Neuronal stem cell (in vitro differentiated cells): ENCODE measurements at places on chromosomes 5 and 9.
A peak's percentile ranks its signal among the peaks of the same experiment; 100 is the strongest.

GRCh38 chr5:109853377-109853776 lies 163.7 kb downstream of the MAN2A1 start:
- DNase-seq = no peak

- no peak for DNase-seq
These were observed 426.4 kb upstream of the TYRP1 start for GRCh38 chr9:12266758-12267157.

GRCh38 chr5:170630226-170630625 lies 126.4 kb downstream of the KCNIP1 start:
- no peak for DNase-seq

DNA sequence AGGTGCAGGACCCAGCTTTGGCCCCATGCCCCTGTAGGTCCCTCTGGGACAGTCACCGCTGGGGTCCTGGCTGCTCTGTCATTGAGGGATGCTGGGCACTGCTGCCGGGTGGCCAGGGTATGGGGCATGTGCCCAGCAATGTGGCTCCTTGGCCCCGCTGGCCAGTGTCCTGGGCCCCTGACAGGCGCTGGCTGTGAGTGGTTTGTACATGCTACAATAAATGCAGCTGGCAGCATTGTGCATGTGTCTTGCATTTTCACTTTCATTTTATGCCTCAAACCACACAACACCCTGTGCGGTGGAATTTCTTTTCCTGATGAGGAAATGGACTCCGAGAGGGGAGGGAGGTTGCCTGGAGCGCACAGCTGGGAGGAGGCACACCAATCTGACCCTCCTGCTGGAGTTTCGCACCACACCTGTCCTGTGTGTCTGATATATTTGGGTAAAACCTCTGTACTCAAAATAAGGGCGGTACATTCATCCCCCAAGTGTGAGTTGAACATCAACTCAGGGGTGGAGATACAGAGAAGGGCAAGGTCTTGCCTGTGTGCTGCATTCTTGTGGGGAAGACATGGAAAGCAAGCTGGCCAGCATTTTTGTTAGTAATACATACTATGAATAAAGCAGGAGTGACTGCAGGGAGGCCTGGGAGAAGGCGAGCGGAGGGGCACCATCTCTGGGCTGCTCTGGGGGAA lies 11.7 kb downstream of the TSPAN17 start:
- no peak for DNase-seq

- DNase-seq = no peak
These were observed 34.4 kb downstream of the ERGIC1 start for GRCh38 chr5:172868436-172868923.

DNA sequence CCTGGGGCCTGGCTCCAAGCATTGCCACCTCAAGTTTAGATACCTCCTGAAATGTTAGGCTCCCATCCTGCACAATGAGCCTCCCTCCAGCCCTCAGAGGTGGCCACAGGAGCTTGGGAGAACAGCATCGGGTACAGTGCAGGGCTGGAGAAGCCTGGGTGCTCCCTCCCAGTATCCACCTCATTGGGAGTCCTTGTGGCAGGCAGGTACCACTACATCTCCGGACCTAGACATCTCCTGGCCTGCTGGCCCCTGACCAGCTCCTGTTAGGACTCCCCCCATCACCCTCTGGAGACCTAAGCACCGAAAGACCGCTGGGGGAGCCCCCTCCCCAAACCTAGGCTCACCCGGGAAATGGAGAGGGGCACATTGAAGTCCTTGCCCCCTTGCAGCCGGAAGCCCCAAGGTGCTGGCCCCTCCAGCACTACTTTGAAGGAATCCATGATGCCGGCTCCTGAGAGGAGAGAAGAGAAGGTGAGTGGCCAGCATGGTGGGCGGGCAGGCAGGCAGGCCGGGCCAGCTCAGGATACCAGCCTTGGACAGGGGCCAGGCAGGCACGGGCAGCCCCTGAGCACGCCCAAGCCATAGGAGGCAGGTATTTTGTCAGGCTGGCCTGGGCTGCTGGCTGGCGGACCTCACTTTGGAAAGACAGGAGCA lies 1.2 kb downstream of the PDLIM7 start:
- no peak for DNase-seq

GRCh38 chr5:173907686-173908371 lies 19.7 kb downstream of the CPEB4 start:
- DNase-seq = no peak

- peak; percentile 32 for DNase-seq
These were observed 727 bp downstream of the SMAD5 start for GRCh38 chr5:136133222-136133921.

- no peak for DNase-seq
These were observed 11.9 kb downstream of the CCDC180 start for GRCh38 chr9:97319395-97319794.

- no peak for DNase-seq
These were observed 38.6 kb downstream of the B4GALT1 start for GRCh38 chr9:33128570-33128969.

GRCh38 chr9:115867326-115867725 lies 286.3 kb upstream of the PAPPA start:
- DNase-seq = no peak

DNA sequence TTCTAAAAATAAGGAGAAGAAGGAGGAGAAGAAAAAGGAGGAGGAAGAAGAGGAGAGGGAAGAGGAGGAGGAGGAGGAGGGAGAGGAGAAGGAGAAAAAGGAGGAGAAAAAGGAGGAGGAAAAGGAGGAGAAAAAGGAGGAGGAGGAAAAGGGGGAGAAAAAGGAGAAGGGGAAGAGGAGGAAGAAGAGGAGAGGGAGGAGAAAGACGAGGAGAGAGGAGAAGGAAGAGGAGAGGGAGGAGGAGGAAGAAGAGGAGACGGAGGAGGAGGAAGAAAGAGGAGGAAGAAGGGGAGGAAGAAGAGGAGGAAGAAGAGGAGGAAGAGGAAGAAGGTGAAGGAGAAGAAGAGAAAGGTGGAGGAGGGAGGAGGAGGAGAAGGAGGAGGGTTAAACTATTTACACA lies 210.2 kb upstream of the TRPM3 start:
- no peak for DNase-seq

DNA sequence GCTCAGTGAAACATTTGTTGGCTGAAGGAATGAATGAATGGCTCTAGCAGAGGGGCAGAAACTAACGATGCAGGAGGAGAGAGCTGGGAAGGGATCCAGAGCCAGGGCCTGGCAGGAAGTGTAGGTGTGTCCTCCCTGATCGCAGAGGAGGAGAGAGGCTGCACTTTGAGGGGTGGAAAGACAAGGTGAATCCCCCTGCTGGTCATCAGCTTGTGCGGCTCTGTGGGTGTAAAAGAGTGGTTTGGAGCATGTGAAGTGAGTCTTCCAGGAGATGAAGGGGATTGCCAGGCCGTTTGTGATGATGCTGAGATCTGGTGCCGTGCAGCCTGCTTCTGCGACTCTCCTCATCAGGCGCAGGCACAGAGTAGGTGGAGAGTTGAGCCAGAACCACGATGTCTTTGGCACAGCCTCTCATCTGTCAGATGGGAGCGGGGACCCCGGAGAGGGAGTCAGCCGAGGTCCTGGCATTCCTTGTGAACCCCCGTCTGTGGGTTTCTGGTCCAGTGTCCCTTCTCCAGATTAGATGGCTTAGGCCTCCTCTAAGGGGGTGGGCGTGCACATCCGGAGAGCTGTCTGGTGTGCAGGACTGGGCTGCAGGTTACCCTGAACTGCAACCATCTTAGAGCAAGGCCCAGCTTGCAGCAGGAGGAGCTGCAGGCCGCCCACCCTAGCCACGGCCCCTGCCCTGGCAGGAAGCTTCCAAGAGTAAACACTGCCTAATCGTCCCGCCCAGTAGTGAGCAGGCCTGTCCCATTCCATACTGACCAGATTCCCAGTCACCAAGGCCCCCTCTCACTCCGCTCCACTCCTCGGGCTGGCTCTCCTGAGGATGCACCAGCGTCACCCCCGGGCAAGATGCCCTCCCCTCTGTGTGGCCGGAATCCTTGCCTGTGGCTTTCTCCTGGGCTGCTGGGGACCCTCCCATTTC lies at the start of gene ADAMTS13:
TSS of gene ADAMTS13 (plus strand) at position 753 of the 928 bp plus-strand sequence. CDS start at position 830, 77 bp downstream.
- DNase-seq = no peak
